ENCODE measurements at places on chromosomes 7 and 10.

GRCh38 chr7:22252016-22252415 is 104.9 kb downstream of the RAPGEF5 start:
- DNase-seq: no peak

DNA sequence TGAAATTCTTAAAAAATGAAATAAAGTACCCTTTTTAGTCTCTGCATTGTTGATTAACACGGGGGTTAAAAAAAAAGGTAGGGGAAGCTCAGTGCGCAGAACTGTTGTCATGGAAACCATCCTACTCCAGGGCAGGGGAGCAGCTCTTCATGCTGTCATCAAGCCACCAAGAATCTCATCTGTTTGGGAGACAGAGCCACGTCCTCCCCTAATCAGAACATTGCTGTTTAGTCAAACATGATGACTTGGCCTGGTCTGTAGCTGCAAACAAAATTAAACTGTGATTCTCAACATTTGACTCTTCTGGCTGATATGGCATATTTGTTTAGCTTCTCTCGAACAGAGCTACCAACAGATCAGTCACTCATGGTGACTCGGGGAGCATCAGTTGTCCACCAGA is 254.4 kb upstream of the KLF14 start:
- peak; percentile 6 for DNase-seq

DNA sequence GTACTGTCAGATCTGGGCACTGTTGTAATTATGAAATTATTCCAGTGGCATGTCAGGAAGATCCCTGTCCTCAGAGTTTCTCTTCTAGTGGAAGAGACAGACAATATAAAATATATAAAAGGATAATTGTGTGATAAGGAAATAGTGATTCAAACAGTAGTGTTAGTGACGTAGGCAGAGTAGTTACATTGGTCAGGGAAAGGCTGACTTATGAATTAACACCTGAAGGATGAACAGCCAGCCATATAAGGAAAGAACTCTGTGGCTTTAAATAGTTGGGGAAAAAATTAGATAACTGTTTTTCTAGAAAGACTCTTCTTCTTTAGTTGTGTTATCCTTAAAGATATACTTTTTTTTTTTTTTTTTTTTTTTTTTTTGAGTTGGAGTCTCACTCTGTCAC is 37.7 kb downstream of the WAC start:
- DNase-seq: no peak

- DNase-seq: peak; percentile 17
These were observed 200.0 kb downstream of the ZMYND11 start for GRCh38 chr10:335151-335800.

DNA sequence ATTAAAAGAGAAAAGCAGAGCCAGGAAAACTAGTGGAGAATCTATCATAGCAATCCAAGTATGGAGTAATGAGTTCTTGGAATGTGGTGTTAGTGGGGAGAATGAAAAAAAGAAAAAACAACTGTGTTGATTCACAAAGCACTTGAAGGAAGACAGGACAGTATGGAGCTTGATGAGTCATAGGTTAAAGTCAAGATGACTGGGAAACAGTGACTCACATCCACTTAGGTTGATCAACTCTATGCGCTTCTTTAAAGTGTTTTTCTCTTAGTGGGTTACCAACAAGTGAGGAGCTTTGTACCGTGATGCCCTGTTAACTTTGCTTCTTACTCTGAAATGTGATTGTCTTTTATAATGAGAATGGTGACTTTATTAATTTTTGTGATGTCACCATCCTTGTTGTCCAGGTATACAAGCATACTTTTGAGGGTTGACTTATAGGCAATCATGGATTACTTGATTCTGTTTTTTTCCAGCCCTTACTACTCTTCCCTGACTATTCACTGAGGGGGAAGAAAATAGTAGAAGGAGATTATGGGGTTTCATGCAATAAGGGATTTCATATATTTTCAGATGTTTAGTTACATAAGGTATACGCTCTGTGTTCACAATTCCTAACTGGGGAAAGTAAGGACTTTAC is 32.1 kb upstream of the MDFIC start:
- DNase-seq: peak; percentile 91

DNA sequence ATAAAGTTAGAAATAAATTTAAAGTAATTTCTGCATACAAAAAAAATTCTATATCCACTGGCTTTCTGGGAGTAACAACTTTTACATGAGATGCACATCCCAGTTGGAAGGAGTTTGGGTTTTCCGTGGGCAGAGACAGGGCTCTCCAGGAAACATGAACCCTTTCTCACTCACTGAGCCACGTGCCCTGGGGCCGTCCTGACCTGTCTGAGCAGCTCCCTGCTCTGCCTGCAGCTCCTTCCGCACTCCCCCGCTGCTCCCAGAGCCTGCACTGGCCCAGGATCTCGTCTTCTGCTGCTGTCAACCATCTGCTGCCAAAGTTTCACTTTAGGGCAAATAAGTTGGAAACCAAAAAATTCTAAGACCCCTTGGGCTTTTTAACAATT is 169.1 kb downstream of the DIP2C start:
- peak; percentile 28 for DNase-seq

GRCh38 chr7:54485044-54485443 is 57.1 kb upstream of the VSTM2A start:
- no peak for DNase-seq

DNA sequence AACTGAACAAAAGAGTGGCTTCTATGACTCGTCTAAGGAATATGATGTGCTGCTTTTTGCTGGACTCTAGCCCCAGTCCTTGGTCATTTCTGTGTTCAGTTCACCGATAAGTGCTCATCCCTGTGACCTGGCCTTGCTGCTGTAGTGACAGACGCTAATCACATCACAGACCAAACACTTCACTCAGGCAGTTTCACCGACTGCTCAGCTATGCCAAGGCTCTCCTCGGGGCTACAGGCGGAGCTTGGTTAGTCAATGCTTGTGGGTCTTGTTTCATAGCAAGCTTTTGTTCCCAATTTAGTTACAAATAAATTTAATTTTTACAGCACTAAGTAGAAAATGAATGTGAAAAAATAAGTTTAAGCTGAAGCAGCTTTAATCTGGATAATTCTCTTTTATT is 190.8 kb upstream of the PRKCQ start:
- peak; percentile 38 for DNase-seq

- no peak for DNase-seq
These were observed 151.3 kb upstream of the FZD1 start for GRCh38 chr7:91112902-91113341.

DNA sequence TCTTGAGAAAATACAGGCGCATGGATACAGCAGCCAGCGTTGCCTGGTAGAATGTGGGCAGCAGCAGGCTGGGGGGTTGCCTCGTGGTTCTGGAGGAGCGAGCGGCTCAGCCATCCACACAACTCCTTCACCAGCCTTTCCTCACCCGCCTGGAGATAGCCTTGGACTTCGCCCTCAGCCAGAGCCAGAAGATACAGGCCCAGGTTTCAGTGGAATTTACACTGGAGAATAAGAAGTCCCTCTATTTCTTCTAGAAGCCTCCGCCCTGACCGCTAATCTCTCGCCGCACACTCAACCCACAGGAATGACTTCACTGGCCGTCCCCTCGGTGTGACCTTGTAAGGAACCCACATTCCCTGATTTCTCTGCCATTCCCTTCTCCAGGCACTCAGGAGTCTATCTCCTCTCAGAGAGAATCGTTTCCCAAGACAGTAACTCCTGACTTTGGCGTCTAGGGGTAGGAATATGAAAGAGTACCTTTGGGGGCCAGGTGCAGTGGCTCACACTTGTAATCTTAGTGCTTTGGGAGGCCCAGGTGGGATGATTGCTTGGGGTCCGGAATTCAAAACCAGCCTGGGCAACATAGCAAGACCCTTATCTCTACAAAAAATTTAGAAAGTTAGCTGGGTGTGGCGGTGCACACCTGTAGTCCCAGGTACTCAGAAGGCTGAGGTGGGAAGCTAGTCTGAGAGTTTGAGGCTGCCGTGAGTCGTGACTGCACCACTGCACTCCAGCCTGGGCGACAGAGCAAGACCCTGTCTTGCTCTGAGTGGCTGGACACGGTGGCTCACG is 52.0 kb upstream of the ECHDC3 start:
- no peak for DNase-seq

DNA sequence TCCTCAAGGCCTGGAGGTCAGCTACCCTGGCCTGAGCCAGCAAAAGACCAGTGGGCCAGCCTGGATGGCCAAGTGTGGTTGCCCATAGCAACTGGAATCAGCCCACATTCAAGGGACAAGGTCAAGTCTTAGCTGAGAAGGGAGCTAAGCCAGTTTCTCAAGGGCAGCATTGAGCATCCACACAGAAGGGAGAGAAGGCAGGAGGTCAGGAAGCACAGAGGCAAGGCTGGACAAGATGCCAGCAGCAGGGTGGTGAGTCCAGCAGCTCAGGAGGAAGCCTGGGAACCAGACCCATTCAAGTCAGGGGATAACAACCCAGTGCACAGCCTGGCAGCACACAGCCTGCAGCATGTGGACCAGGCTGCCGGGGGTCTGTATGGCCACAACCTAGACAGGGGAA is 54.0 kb upstream of the ZMIZ1 start:
- DNase-seq: no peak

DNA sequence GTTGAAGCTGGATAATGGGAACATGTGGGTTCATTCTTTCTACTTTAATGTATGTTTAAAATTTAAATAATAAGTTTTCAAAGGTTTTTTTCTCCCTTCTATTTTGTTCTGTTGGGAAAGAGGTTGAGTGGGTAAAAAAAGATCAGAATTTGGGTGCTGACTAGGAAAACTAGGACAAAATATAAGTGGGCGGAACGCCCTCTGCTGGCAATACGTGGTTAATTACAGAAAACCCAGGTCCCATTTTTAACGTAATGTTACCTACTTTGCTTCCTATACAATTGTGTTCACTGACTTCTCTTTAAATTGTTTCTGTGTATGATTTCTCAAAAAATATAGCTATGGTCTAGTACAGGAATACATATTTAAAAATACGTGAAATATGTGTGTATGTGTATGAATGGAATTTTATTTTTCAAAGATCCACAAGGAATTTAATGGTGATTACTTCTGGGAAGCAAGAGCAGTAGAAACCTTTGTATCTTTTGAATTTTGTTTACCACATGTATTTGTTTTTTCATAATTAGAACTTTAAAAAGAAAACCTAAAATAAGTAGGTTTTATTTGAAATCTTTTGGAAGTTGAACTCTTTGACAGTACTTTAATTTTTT is 8.7 kb downstream of the ECD start:
- peak; percentile 58 for DNase-seq

GRCh38 chr7:128274884-128275603 is 34.0 kb downstream of the LEP start:
- no peak for DNase-seq

DNA sequence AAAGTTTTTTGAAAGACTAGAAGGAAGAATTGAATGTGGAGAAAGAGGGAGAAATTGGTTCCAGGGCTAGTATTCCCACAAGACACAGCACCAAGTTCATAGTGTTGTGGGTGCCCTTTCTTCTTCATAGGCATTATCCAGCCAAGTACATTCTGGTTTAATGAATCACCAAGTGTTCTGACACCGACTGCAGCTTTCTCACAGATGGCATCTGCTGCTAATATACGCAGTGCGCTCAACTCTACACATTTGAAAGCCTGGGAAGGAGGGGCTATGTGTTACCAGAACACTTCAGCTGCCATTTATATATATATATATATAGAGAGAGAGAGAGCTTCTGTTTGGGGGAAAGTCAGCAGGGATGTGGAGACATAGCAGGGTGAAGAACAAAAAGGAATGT is 1168.4 kb downstream of the GATA3 start:
- DNase-seq: peak; percentile 59

- DNase-seq: no peak
These were observed 33.5 kb downstream of the INSYN2A start for GRCh38 chr10:127162841-127163240.

GRCh38 chr7:128790315-128791041 is 1.3 kb upstream of the CCDC136 start:
- no peak for DNase-seq

- DNase-seq: peak; percentile 56
These were observed 309.9 kb upstream of the IGFBP3 start for GRCh38 chr7:46230990-46231305.

GRCh38 chr7:149414745-149415390 is 46.0 kb downstream of the ZNF777 start:
- DNase-seq: peak; percentile 70

GRCh38 chr10:44761076-44761475 is 150.1 kb upstream of the TMEM72 start:
- peak; percentile 75 for DNase-seq

- peak; percentile 25 for DNase-seq
These were observed 9.8 kb upstream of the CYP2C18 start for GRCh38 chr10:94673614-94674321.

DNA sequence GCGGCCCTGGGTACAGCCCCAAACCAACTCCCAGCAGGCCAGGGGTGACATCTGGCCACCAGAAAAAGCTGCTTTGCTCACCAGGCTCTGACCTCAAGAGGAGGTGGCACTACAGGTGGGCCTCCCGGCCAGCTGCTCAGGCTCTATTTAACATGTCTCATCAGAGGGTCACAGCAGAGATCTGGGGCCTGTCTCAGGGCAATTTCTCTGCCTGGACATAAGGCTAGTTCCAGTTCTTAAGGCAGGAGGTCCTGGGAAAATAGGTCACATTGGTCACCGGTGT is 88.6 kb downstream of the GFRA1 start:
- no peak for DNase-seq

- DNase-seq: peak; percentile 43
These were observed 514 bp downstream of the RNF216 start for GRCh38 chr7:5780801-5781496.

- DNase-seq: no peak
These were observed 577.4 kb upstream of the ANKRD30A start for GRCh38 chr10:36547965-36548364.

- DNase-seq: no peak
These were observed 686.9 kb upstream of the FOXK1 start for GRCh38 chr7:3995187-3995586.

- DNase-seq: no peak
These were observed 70.8 kb downstream of the TCF7L2 start for GRCh38 chr10:113020838-113021237.

DNA sequence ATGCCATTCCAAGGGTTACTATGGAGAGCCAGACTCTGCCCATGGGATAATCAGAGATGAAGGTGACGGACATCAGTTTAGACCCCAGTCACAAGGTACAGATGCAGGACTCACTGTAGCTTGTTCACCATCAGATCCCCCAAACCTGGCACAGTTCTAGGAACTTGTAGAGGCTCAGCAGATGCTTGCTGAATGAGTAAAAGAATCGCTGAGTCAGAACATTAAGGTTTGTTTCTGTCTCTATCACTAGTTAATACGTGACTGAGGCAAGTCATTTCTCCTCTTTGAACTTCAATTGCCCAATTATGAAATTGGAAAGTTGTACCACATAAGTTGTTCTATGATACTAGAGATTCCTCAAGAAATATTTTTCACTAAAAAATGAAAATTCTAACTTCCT is 65.1 kb downstream of the PPP1R3C start:
- DNase-seq: no peak

Measured in EL (cell line).